ENCODE measurements at places on chromosomes 4 and X. TPM values are rescaled to one million over a fixed set of nuclear protein-coding genes. Genes with fewer than 3 reads are reported as not detected.

DNA sequence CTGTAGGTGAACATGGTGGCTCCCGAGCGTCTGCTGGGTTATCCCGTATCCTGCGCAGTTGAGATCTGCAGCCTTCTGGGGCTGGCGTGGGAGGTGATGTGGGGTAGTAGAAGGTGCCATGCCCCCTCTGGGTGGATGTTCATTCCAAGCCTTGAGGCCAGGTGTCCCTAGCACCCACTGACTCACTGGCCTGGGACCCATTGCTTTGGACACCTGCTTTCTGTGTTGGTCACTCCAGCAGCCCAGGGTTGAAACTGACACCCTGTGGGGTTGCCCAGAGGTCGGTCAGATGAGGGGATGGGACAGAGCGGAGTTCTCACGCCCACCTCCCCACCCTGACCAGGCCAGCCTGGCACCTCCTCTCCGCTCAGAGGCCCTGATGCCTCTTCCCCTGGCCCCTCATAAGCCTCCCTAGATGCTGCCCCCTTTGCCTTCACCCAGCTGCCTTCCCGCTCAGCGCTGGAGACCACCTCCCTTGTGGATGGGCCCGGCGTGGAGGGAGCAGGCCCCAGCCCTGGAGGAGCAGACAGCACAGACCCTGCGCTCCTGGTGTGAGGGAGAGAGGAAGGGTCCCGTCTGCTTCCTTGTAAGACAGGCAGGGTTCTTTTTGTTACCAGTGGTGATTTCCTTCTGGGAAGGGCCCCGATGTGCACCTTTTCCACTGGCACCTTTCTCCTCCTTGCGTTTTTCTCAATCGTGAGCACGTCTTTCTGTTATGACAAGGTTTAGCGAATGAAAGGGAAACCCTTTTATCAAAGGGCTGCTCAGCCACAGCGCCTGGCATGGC is 2.0 kb downstream of the DOK7 start:
- no peak for DNase-seq

GRCh38 chr4:173281406-173282255 is 52.5 kb downstream of the HMGB2 start:
- no peak for DNase-seq

- DNase-seq = no peak
Observed at GRCh38 chrX:18039023-18039422, 177.9 kb upstream of the RAI2 start.

The OCRL gene
- 0.50 TPM for polyA plus RNA-seq

GRCh38 chr4:77015390-77015789 is 60.4 kb downstream of the CCNI start:
- no peak for DNase-seq

The PNPLA4 gene
- polyA plus RNA-seq = 22.7 TPM

GRCh38 chr4:8383451-8384160 is 56.9 kb downstream of the ACOX3 start:
- no peak for DNase-seq

DNA sequence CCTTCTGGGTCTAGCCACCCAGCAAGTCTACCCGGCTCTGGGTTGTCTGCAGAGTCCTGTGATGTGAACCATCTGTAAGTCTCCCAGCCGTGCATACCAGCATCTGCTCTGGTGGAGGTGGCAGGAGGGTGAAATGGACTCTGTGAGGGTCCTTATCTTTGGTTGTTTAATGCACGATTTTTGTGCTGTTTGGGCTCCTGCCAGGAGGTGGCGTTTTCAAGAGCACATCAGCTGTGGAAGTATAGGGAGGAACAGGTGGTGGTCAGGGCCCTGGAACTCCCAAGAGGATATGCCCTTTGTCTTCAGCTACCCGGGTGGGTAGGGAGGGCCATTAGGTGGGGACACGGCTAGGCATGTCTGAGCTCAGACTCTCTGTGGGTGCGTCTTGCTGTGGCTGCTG is 66.5 kb upstream of the ZFP42 start:
- no peak for DNase-seq

The FGF13 gene
- polyA plus RNA-seq = not detected

The CFI gene
- not detected for polyA plus RNA-seq

DNA sequence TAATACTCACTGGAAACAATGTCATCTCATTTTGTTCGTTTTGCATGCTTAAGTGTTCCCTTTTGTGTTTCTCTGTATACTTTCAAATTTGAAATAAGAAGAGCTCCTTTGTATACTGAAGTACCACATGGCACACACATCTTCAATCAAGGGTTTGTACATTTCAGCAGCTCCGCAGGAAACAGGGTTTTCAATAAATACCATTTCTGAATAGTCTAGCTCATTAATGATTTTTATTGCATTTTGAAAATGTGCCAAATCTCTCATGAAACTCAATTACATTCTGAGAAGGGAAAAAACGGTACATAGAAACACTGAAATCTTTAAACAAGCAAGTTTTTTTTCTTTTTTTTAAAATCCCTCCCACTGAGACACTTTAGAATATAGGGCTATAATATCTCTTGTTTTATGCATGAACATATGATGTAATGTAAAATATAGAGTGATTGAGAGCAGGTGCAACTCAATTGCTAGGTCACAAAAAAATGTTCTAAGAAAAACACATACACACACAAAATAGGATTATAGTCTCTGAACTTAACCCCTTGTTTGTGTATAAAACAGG is 914.2 kb upstream of the PCDH7 start:
- no peak for DNase-seq

DNA sequence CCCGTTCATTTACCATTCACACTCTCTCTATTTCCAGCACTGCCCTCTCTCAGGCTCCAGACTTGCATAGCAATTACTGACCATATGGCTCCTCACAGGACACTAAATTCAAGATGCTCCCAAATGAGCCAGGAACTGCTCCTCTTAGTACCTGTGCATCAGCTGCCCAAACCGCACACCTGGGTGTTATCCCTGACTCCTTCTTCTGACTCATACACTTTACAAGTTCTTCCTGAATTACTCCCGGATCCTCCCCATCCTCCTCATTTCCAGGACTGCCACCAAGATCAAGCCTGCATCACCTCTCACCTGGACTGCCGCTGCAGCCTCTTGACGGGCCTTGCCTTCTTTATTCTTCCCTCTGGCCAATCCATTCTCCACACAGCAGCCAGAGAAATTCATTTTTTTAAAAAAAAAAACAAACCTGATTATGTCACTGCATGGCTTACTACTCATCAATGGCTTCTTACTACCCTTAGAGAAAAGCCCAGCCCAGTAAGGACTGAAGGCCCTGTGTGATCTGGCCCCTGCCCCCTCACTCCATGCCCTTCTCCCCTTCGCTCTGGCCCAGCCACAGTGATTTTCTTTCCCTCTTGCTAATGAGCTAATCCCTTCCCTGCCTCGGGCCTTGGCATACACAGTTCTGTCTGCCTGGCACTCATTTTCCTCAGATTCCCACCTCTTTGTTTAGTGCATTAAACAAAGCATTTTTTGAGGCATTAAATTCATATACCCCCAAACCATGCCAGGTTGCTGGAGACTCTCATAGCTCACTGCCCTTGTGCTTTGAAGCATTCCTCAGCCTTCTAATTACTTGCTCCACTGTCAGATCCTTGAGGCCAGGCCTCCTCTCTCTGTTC is 92.0 kb downstream of the PDGFRA start:
- no peak for DNase-seq

The NLRP2B gene
- polyA plus RNA-seq = not detected

GRCh38 chr4:3124070-3124767 is 49.7 kb downstream of the HTT start:
- no peak for DNase-seq

DNA sequence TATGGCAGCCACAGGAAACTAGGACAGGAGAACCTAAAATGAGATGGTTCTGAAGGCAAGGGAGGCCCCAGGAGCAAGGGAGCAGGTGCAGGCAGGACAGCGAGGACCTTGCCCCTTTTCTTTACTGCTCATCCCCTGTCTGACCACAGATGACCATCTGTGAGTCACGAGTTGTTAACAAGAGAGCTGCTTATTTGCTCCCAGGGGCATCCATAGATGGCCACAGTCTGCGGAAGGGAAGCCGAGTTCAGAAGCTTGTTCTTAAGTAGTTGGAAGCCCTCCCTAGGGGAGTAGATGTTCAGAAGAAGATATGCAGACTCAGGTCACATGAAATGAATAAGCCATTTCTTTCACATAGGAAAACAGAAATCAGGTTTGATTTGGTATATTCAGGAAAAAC is 69.4 kb downstream of the EVC2 start:
- DNase-seq = no peak

DNA sequence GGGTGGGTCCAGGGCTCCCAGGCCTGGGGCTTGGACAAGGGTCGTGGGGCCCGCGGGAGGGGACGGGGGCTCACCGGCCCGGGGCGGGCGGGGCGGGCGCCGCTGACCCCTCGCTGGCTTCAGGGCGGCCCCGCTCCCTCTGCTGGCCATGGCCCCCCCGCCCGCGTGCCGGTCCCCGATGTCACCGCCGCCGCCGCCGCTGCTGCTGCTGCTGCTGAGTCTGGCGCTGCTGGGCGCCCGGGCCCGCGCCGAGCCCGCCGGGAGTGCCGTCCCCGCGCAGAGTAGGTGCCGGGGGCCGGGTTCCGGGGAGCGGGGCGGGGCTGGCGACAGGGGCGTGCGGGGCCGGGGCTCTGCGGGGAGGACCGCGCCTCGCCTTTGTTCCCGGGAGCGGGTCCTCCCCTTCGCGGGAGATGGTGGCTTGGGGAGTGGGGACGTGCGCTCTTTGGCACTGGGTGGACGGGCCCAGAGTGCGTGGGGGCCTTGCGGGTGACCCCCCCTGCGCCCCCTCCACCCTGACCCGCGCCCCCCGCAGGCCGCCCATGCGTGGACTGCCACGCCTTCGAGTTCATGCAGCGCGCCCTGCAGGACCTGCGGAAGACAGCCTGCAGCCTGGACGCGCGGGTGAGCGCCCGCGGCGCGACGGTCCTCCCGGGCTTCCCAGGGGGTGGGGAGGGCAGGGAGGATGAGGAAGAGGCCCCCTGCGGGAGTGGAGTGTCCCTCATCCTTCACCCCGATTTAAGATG is 16.8 kb upstream of the NAT8L start:
- peak; percentile 46 for DNase-seq

The ADAM29 gene
- polyA plus RNA-seq = not detected

The SLC10A6 gene
- not detected for polyA plus RNA-seq

DNA sequence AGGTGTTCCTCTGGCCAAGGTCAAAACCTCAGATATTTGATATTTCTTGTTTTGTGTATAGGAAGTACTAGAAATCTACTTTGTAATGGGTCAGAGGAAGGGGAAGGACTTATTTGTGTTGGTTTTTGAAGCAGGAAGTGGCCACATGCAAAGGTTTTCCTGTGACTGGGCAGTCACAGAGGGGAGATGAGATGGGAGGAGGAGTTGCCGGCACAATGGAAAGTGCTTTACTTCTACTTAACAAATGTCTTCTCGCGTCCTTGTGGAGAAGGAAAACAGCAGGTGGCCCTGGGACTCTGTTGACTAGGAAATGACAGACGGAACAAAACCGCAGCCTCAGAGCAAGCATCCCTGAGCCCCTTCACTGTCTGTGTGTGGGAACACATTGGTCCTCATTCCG is 46.6 kb downstream of the SHROOM2 start:
- DNase-seq = no peak

DNA sequence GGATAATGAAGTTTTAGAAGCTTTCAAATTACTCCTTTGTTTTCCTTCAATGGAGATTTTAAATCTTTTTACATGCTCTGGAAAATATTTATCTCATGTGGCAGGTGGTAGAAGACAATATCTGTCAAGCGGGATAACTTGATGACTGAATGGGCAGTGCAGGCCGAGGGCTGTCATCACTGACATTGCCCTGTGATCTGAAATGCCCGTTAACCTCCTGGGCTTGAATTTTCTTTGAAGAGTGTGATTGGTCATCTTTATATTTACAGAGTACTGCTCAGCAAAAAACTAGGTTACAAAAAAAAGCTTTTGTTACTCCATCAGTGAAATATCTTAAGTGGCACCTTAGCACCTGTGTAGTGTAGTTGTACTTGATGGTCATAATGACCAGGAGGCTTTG is 147.5 kb downstream of the GATB start:
- DNase-seq = no peak

The XAGE2 gene
- polyA plus RNA-seq = not detected

DNA sequence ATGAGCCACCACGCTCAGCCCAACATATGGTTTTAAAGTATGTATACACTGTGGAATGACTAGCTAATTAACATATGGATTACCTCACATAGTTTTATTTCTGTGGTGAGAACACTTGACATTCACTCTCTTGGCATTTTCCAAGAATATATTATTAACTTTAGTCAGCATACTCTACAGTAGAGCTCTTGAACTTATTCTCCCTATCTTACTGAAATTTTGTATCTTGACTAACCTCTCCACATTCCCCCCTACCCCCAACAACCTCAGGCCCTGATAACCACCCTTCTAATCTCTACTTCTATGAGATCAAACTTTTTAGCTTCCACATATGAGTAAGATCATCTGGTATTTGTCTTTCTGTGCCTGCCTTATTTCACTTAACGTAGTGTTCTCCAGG is 38.6 kb upstream of the AGA start:
- no peak for DNase-seq

The SCARB2 gene
- 14.0 TPM for polyA plus RNA-seq

The BTC gene
- not detected for polyA plus RNA-seq

DNA sequence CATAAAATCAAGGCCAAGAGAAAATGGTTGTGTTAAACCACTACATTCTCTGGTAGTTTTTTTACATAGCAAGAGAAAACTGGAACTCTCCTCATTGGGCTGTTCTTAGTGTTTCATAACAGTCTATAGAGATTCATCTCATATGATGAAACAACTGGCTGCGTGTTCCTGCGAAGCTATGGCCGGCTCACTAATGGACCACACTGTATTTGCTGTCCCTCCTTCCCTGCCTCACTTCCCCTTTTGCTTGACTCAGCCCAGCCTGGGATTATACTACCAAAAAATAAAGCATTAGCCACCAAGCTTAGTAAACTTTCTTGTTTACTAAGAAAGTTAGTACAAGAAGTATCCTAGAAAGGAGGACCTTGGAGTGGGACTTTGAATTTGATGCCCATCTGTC is 31.6 kb upstream of the LSM6 start:
- DNase-seq = no peak

The PRKX gene
- 46.7 TPM for polyA plus RNA-seq

- no peak for DNase-seq
Observed at GRCh38 chrX:134431894-134432293, 28.1 kb upstream of the HPRT1 start.
